ENCODE measurements at places on chromosomes 5 and 9.

DNA sequence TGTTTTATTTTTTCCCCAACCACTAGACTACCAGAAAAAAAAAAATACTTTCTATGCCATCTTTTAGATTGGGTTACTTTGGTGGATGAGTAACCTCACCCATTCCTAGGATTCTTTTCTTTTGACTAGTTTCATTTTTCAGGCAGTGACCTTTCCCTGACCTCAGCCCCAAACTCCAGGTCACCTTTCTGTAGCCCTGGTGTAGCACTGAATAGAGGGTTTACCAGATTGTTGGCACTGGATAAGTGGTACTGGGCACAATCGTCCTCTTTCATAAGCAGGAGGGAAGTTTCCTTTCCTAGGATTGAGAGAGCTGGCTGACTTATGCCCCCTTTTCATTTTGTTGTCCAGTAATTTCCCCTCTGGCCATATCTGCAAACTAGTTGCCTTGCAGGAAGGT, 169.4 kb upstream of the TMEM161B start:
- peak; percentile 29 for DNase-seq

- no peak for DNase-seq
These were observed 6.5 kb downstream of the HK3 start for GRCh38 chr5:176892663-176893062.

GRCh38 chr5:96880444-96881164, 4.3 kb downstream of the ERAP2 start:
- DNase-seq = no peak

DNA sequence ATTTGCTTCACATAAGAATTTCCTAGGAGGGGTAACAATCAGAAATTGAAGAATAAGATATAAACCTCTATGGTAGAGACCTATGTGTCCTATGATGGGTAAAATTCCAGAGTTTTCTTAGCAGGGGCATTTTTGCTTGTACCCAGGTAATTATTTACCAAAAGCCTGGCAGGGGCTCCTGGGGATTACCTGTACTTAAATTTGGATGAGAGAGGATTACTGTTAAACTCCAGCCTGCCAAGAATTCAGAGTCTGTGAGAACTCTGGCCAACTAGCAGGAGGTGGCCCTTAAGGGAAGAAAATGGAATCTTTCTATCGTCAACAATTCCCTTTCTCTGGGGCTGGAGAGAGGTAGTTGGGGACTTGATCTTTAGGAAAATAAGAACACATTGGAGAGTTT, 460.4 kb downstream of the PDE4D start:
- no peak for DNase-seq

DNA sequence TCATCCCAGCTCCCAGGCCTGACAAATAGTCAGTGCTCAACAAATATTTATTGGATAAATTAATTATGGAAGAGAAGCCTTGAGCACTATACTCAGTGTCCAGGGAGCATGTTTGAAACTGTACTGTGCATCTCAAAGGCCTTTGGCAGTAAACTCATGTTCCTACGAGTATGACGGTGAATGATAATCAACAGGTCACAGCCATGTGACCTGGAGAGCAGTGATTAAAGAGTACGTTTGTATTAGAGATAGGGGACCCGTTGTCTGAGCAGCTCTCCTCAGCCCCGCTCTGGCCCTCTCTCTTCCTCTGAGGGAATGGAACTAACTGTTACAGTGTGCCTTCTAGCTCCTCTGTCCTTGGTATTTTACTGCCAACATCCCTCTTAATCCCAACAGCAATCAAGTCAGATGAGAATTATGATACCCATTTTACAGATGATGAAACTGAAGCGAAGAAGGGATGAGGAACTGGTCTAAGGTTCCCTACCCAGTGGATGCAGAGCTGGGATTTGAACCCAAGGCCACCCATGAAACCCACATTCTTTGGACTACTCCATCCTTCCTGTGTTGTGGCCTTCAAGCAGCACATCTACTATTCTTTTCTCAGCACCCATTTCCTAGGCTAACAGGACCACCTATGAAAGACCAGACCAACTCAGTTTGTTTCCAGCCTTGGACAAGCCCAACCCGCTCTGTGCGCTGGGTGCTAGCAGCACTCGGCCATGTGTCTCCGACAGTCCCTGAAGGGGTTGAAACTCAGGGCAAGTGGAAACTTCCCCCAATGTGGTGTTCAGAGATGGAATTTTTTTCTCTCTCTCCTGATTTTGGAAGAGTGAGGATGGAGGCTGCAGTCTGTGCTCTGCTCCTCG, 34.9 kb downstream of the SPRY4 start:
- DNase-seq = no peak

GRCh38 chr5:55897905-55898304, 46.7 kb downstream of the IL31RA start:
- no peak for DNase-seq

- no peak for DNase-seq
These were observed 224.1 kb downstream of the ESM1 start for GRCh38 chr5:54761213-54761701.

DNA sequence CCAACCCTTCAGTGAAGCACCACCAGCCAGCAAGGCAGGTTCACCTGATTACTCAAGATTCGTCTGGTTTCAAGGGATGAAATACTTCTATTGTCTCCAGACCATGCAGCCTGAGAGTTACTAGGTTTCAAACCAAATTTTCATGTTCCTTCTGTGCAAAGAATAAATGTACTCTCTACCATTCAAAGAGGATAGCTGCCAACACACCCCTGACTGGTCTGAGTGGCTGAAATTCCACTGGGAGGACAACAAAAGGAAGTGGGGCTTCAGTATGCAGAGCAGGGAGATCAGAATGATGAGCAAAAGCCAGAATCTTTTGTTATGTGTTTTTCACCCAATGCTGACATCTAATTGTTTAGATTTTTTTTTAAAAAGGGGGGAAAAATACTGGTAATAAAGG, 356.3 kb downstream of the BNC2 start:
- DNase-seq = peak; percentile 4

DNA sequence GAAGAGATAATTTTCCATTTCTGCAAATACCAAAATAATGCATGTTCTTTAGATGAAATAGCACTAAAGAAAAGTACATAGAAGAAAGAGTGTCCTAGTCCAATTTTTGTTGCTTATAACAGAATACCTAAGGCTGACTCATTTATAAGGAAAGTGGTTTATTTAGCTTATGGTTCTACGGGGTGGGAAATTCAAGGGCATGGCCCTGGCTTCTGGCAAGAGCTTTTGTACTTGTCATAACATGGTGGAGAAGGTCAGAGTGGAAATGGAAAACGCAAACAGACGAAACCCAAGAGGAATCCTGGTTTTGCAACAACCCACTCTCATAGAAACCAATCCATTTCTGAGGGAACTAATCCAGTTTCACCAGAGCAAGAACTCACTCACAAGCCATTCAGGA, 283.7 kb downstream of the CSNK1G3 start:
- DNase-seq = no peak

GRCh38 chr9:93117924-93118862, 15.9 kb downstream of the NINJ1 start:
- DNase-seq = peak; percentile 2

DNA sequence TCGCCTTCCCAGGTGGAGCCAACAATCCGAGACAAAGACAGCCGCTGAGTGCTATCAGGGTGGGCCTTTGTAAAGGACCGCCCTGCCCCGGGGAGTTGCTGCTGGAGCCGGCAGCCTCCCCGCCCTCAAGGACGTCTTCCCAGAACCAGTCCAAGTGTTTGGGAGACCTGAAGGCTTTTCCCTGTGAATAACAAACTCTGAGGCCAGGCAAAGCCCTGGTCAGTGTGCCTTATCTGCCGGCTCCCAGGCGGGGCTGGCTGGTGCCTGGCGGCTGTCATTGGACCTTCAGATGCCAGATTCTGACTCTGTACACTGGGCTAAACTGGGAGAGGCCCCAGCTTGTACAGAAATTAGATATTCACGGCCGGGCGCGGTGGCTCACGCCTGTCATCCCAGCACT, 2.1 kb downstream of the SLC9A3 start:
- DNase-seq = no peak

- DNase-seq = no peak
These were observed 115.2 kb downstream of the CRB2 start for GRCh38 chr9:123470991-123471770.
